ENCODE measurements at places on chromosomes 1 and 21.
A peak's percentile ranks its signal among the peaks of the same experiment; 100 is the strongest.

GRCh38 chr1:229694053-229694693 is 68.1 kb downstream of the URB2 start:
- DNase-seq = no peak

DNA sequence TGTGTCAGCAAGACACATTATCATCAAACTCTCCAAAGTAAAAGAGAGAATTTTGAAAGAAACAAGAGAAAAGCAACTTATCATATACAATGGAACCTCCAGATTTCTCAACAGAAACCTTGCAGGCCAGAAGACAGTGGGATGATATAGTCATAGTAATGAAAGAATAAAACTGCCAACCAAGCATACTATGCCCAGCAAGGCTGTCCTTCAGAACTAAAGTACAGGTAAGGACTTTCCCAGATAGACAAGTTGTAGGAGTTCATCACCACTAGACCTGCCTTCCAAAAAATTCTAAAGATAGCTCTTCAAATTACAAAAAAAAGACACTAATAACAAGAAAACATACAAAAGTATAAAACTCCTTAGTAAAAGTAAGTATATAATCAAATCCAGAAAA is 33.2 kb upstream of the FOXD3 start:
- no peak for DNase-seq

DNA sequence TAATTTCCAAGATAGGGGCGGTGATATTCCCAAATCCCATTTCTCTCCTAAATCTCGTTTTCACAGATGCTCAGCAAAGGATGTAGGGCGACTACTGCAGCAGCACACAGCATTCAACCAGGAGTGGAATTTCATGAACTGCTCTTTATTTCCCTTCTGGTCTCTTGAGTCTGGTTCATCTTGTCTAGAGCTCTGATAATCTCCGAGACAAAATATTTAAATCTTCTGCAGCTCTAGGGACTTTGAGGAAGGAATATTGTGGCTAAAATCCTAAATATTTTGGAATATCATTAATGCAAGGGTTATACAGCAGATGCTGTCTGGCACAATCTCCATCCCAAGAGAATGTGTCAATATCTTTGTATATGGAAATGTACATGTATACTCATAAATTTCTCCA is 45.4 kb downstream of the KIF26B start:
- DNase-seq = no peak

DNA sequence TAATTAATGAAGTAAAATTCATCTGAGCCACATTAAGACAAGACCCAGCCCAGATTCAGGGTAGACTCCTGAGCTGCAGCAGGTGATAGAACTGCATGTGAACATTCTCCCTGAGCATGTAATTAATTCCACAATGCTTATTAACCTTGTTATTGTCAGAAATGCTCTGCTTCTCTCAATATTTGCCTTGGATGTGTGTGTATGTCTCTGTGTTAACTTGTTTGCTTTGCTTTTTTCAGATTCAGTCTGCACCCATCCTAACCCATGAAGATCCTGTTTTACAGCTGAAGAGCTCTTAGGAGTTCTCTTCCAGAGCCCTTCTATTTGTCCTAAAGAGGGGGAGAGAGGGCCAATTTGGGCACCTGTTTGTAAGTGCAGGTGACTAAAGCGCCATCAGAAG is 143.2 kb upstream of the BMP8A start:
- DNase-seq = no peak

DNA sequence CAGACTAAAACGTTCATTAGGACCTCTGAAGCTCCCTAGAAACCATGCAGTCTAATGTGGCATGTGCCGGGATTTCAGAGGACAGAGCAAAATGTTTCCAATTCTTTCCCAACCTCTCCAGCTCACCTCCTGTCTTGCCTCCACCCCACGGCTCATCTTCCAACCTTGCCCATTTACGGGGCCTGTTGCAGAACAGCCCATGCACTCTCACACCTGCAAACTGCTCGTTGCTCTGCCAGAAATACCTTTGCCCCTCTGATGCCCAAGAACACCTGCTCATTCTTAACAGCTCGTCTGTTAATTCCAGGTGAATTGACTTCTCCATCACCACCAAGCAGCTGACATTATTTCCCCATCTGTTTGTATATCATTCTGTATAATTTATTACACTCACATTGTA is 53.9 kb upstream of the LBR start:
- DNase-seq = no peak

DNA sequence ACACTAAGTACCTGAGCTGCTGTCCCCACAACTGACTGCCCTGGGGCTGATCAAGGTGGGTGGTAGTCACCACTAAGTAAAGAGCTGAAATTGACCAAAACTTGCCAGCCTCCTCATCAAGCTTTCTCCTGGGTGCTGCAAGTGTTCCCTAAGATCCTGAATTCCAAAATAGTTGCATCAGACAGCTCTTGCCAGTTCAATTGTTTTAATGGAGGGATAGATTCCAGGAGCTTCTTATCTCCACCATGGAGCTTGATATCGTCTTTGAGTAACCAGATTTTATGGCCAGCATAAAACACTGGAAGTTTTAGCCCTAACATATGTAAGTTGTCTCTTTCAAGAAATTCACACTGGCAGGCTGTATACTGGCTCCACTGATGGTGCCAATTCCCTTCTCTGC is 90.3 kb downstream of the NID1 start:
- DNase-seq = no peak

- peak; percentile 43 for DNase-seq
These were observed 591.2 kb downstream of the SMYD3 start for GRCh38 chr1:245915841-245916240.

- DNase-seq = no peak
These were observed 42.4 kb upstream of the ROR1 start for GRCh38 chr1:63731117-63732043.

DNA sequence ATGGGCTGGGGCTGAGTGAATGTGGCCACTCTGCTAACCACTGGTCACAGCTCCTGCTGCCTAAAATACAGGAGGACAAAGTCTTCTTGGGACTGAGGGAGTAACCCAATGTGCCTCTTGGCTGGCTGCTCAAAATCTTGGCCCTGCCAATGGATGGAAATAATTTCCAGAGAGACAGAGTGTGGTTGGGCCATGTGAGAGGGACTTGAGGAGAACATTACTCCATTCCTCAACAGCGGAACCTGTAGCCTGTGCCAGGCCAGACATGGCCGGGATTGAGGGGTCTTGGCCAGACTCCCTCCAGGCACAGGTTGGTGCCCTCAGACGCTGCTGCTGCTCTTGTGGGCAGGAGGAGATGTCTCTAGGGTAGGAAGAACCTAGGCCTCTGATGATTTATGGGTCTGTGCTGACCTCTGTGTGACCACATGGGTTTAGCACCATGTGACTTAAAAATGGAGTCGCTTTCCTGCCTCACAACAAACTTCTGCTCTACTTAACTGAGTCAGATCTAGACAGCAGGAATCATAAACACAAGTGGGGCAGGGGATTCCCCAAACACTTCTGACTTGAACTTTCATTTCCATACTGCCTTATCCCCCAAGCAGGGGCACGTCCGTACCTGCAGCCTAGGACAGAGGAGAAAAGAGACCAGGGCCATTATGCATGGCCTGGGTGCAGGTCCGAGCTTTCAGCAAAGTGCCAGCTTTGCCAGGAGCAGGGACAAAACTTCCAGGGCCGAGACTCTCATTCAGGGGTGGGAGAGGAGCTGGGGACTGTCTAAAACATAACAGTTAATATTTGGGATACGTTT is 79.2 kb downstream of the CD34 start:
- DNase-seq = no peak

DNA sequence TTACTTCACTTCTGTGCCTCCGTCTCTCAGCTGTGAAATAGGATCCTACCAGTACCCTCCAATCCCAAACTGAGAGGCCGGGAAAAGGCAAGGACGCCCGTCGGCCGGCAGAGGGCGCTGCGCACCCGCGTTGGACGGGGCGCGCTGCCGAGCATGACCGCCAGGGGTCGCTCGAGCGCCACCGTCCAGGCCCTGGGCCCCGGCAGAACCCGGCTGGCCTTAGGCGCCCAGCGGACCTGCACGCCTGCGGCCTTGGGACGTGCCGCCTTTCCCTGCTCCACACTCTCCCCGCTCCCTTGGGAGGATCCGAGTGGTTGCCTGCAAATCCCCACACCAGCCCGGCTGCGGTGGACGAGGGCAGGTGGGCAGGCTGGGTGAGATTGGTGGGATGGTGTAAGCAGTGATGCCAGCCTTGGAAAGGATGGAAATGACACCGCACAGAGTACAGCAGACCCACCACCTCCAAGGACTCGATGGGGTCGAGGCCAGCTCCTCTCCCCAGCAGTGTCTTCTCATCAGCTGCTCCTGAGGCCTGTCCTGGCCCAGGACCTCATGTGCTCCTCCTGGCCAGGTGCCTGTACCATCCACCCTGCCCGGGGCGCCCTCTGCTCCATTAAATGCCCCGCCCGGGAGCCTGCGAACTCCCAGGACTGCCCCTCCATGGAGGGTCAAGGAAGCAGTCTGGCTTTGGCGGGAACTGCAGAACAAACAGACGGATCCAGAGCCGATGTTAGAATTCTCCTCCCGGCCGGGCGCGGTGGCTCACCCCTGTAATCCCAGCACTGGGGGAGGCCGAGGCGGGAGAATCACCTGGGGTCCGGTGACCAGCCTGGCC is 47.4 kb upstream of the LBR start:
- peak; percentile 55 for DNase-seq

- no peak for DNase-seq
These were observed 4.7 kb downstream of the TMEM54 start for GRCh38 chr1:32896451-32896850.

DNA sequence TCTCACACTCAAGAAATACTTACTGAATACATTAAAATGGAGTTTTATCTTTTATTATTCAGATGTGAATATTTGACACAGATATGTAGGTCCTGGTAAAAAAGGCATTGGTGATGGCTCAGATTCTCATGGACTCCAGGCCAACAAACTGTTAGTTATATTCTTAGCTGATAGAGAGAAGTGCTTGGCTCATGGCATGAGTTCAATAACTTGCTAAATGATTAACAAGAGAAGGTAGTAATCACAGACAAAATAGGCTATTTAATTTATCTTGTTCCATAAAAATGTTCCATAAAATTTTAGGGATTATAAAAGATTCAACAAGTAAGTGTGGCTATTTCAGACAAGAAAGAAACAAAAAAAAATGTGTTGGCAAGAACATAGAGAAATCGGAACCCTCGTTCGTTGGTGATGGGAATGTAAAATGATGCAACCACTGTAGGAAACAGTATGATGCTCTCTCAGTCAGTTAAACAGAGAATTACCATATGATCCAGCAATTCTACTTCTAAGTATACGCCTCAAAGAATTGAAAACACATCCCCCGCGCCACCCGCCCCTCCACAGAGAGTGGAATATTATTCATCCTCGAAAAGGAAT is 737.8 kb upstream of the ADAMTS5 start:
- DNase-seq = no peak

Data from cerebellum (tissue), 4 donors.